ENCODE measurements at places on chromosomes 2 and 18.

- DNase-seq: no peak
Observed at GRCh38 chr18:74251297-74252038, 40.3 kb downstream of the CYB5A start.

DNA sequence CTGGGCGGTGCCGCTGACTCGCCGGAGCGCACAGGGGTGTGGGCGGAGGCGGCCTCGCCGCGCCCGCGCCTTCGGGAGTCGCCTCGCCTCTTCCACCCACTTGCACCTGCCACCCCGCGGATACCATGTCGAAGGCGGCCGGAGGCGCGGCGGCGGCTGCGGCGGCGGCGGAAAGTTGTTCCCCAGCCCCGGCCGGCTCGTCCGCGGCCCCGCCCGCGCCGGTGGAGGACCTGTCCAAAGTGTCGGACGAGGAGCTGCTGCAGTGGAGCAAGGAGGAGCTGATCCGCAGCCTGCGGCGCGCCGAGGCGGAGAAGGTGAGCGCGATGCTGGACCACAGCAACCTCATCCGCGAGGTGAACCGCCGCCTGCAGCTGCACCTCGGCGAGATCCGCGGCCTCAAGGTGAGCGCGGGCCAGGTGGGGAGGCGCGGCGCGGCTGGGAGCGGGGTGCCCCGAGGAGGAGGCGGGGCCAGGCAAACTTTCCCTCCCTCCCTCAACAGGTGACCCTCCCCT lies 766 bp downstream of the CCDC85A start:
- DNase-seq: peak; percentile 12

DNA sequence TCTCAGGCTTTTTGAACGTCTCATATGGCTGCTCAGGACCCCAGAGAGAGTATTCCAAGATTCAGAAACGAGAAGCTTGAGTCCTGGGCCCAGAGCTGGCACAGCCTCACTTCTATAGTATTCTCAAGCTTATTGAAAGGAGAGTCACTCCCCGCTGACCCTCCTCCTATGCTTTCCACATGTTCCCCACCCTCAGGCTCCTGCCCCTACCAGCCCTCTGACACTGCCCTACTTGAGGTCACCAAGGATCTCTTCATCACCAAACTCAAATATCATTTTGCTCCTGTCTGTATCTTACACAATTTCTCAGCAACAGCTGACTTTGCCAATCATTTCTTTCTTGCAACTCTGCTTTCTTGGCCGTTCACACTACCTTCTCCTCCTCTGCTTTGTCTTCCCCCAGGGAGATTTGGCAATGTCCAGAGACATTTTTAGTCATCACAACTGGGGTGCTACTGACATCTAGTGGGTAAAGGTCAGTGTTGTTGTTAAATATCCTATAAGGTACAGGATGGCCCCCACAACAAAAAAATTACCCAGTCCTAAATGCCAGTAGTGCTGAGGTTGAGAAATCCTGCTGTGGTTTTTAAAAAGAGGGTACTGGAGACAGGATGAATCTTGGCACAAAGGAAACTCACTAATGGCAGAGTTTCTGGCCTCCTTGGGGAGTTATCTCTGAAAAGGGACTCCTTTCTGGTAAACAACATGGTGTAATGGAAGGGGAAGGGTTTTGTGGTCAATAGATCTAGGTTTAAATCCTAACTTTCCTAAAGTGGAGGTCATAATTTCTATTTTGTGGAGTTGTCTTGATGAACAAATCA lies 26.9 kb upstream of the INSIG2 start:
- DNase-seq: peak; percentile 18

DNA sequence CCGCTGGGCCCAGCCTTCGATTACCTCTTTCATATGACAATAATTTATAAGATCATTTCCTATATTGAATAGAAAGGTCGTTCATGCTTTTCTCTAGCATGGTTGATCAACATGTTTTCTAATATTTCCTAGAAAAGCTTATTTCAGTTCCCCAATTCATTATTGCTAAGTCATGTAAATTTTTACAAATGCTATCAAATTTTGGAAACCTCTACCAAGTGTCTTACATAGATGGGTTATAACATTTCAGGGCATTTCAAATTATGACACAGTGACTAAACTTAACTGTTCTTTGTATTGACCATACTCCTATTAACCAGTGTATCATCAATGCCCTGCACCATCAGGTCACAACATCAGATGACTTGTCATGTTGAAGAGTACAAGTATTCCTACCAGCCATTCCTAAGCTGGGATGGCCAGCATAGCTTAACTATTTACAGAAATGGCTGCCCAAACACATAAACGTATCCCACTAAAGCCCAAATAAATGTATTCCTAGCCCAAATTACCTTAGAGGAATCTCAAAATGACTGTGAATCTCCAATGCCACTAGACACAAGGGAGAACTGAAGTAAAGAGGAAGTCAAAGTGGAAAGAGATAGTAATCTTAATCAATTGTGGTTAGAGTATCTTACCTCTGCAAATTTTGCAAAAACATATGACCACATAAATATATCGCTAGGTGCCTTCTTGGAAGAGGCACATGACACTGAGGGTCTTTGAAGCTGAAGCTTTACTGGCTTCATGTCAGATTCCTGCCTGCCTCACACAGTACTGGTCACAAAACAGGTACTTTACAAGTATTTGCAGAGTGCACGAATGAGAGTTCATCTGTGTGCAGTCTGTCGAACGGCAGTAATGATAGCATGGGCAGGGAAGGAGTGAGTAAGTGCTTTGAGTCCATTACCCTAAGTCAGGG lies 87.3 kb upstream of the TLK1 start:
- DNase-seq: no peak

DNA sequence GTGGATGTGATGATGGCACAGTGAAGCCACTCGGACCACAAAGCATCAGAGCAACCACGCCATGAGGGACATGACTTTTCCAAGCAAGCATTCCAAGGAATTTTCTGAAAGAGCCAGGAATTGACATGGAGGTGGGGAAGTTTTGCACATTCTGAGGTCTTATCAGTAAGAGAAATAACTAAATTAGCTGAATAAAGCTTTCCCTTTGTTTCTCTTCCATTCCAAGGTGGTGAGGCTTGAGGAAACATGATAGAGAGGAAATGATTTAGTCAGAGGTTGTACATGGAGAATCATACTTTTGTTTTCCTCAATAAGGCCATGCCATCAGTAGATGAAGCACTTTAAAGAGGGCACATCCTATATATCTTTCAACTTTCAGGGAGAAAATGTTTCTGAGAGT lies 115.7 kb upstream of the MMADHC start:
- no peak for DNase-seq

DNA sequence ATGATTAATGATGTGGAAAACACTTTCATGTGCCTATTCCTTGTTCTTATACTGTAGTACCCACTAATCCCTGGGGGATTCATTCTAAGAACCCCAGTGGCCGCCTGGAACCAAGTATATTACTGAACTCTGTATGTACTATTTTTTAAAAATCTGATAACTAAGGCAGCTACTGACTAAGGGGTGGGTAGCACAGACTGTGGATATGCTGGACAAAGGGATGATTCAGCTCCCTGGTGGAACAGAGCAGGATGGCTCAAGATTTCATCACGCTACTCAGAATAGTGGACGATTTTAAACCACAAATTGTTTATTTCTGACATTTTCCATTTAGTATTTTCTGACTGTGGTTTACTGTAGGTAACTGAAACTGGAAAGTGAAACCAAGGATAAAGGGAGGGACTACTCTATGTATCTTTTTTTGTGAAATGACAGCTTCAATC lies 41.8 kb upstream of the CDC42EP3 start:
- DNase-seq: peak; percentile 6

- no peak for DNase-seq
Observed at GRCh38 chr2:232479341-232480200, 8.1 kb downstream of the ECEL1 start.

GRCh38 chr2:44708661-44709000 lies 232.9 kb upstream of the SIX3 start:
- DNase-seq: no peak

- DNase-seq: no peak
Observed at GRCh38 chr2:239198221-239198620, 202.6 kb downstream of the HDAC4 start.

- DNase-seq: no peak
Observed at GRCh38 chr18:74388227-74388626, 68.9 kb downstream of the DIPK1C start.

DNA sequence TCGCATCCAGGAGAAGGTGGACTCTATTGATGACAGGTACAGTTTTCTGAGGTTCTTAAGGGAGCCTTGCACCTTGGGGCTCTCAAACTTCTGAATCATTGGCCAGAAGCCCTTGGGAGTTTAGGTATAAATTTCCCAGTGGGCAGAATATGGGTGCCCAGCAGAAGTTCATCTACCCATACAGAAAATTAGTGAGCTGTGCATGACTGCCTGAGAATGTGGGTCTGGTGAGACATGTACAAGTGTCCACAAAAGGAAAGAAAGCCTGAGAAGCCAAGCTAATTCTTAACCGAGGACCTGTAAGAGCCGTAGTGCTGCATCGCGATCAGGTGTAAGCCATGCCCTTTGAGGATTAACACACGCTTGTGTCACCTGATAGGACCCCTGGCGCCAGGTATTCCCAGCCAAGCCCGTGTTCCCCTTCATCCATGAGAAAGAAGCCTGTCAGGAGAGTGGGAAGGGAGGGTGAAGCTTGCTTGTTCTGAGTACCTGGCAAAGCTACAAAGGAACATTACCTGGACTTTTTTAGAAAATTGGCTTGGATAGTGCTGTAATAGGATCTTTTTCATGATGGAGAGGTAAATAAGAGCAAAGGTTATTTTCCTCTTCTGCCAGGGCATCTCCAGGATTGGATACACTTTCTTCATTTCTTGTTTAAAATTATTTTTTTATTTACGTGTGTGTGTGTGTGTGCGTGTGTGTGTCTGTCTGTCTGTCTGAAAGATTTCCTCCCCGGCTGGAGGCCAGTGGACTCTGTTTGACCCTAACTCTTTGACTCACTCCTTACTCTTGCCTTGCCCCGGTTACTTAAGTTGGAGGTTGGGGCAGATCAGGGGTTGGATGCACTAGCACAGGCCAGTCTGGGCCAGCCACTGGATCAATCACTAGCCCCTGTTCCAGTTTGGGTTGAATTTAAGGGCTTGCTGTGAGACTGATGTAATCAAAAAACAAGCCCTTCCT lies 90.4 kb upstream of the EML6 start:
- no peak for DNase-seq

- no peak for DNase-seq
Observed at GRCh38 chr2:16620590-16620989, 45.0 kb downstream of the CYRIA start.

DNA sequence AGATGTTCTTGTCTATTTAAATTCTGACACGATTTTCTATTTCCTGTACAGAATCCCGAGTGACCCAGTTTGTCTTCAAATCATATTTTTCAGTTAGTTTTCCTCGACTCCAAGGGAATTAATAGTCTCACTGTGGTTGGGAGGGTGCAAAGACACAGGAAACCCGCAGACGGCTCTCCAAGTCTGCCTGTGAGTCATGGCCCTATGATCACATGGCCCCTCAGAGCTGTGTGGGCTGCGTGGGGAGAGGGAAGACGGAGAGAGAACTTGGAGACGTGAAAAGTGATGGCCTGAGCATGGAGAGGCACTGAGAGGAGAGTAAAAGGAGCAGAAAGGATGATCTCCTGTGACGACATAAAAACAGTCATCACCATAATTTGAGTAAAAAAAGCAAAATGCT lies 989.9 kb downstream of the DCDC2C start:
- no peak for DNase-seq

GRCh38 chr2:28648147-28648546 lies 103.5 kb upstream of the PPP1CB start:
- no peak for DNase-seq
